NCI-H1930 (cell line): ENCODE measurements at places on chromosomes 13 and 19.

DNA sequence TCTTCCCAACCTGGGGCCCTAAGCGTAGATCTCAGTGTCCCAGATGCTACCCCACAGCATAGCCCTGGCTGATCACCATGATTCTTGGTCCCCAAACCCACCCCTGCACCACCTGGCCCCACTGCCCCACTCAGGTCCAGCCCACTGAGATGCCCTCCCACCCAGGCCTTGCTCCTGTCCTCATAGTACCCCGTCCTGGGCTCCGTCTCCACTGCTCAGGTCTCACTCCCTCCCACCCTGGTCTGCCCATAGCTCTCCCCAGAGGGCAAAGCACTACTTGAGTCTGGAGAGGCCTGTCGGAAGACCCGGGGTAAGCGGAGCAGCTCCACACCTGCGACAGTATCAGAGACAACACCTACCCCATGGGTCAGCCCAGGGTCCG is 35.8 kb upstream of the ISYNA1 start:
- DNase-seq = no peak

DNA sequence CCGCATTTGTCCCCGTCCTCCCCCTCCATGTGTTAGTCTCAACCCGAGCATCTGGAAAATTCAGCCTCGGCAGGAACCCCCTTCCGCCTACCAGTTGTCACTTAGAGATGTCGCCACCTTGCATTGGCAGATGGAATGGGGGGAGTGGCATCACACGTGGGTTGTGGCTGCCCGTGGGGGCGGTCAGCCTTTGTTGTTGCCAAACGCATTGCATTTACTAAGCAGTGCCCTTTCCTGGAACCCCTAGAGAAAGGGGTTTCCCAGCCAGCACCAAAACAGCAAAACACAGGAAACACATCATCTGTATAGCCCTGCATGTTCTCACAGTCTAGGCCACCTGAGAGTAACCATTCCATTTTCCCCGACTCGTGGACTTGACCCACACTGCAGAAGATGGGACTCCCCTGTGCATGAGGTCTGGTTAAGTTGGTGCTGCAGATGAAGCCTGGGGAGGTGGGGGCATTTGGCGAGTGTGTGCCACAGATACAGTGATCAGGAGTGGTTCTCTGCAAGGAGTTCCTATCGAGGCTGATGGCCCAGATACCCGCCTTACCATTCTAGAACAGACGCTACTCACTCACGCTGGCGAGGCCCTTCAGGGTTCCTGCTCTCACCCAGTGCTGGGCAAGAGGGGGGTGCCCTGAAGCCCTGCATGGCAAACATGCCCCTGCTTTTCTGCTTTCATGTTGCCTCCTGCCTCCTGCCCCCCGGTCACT is 38.3 kb downstream of the TMED1 start:
- no peak for DNase-seq

- DNase-seq = no peak
Measured at GRCh38 chr19:41564515-41565378, 11.2 kb upstream of the CEACAM21 start.

DNA sequence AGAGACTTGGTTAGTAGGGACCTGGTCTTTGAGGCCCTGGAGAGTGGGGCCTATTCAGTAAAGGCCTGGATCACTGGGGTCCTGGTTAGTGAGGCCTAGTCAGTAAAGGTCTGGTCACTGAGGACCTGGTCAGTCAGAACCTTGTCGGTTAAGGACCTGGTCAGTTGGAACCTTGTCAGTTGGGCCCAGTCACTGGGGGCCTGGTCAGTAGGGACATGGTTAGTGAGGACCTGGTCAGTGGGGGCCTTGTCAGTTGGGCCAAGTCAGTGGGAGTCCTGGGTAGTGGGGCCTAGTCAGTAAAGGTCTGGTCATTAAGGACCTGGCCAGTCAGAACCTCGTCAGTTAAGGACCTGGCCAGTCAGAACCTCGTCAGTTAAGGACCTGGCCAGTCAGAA is 43.2 kb upstream of the TPM4 start:
- no peak for DNase-seq

DNA sequence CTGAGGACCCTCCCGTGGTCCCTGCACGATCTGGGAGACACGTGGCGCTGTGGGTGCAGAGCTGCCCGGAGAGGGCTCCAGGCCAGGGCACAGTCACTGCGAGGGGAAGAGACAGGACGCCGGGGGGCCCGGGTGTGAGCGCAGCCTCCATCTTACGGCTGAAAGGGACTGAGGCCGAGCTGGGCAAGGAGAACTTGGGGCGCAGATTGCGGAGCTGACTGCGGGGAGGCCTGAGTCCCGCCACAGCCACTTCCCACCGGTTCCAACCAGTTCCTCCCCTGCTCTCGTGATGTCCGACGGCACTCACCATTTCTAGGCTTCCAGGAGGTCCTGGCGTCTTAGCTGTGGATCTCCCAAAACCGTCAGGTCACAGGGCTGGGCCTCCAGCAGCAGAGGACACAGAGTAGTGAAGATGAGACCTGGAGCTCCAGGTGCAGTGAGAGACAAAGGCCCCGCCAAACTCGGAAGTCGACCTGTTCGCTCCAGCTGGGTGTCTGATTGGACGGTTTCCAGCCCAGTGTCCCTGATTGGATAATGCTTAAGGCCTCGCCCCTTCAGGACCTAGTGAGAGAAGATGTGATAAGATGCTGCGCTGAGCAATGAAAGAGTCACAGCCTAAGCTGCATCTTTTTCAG is 4.8 kb upstream of the ZNF253 start:
- no peak for DNase-seq

- DNase-seq = peak; percentile 27
Measured at GRCh38 chr19:44807652-44808462, 1.0 kb upstream of the BCAM start.

DNA sequence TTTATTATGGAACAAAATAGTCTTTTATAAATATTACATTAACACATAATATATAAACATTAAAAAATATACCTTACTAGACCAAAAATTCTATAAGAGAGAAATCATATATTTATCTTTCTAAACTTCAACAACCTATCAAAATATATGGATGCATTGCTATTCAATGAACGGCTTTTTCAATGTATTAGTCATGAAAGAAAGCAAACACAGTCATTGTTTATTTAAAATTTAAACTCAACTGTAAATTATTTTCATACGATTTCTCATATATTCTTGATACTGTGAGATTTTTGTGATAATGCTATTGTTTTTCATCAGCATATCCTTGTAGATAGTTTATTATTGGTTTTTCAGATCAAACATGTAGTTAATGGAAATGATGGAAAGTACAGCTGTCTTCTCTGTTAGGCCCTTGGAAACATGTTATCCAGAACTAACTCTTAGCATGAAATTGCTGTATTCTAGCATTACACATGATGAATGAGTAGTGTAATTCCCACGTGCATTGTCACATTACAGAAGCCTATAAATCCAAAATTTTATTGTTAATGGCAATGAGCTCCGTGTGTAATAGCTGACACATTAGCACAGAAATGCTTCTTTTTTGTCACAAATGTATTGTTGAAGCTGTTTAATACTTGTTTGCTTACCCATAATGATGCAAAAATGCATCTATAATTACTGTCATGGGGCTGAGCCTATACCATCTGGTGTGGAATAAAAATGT is 1639.9 kb downstream of the SLITRK5 start:
- DNase-seq = peak; percentile 47

- DNase-seq = peak; percentile 50
Measured at GRCh38 chr13:105327581-105328126, 1207.8 kb downstream of the EFNB2 start.

DNA sequence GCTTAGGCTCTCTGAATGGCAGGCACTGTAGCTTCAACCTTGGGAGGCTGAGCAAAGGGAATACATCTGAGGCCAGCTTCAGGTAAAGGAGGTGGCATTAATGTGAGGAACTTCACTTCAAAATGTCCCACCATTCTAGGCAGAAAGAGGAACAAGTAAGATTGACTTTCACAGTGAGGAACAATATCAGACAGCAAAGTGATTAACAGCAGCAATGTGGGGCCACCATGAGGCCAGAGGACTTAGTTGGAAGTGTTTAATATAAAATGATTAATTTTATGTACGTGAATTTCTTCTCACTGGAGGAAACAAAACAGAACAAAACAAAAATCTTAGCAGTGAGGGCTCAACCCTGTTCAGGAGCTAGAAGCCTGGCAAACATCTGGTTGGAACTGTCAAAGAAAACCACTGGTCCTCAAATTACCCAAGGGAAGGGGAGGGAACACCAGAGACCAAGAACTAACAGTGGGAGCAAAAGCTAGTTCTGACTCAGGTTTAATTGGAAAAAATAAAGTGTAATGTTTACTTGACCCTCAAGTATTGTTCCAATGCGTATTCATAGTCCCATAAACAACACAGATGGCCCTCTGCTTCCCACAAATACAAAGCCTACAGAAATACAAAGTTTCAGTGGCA is 43.9 kb upstream of the FRY start:
- DNase-seq = no peak

DNA sequence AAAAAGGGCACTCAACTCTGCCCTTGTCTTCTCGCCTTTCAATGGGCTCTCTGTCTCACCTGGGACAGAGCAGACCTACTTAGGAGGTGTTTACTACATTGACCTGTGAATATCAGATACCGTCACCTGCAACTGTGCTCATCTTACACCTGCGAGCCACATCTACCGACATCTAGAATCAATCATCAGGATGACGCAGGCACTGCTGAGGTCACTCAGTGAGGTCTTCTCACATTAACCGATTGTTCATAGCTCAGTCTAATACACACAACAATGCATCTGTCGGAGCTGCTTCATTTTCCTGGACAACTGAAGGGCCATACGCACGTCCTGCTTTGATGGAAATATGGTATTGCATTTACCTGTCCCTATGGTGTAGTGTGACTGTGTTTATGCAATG is 211.9 kb downstream of the FGF9 start:
- no peak for DNase-seq

DNA sequence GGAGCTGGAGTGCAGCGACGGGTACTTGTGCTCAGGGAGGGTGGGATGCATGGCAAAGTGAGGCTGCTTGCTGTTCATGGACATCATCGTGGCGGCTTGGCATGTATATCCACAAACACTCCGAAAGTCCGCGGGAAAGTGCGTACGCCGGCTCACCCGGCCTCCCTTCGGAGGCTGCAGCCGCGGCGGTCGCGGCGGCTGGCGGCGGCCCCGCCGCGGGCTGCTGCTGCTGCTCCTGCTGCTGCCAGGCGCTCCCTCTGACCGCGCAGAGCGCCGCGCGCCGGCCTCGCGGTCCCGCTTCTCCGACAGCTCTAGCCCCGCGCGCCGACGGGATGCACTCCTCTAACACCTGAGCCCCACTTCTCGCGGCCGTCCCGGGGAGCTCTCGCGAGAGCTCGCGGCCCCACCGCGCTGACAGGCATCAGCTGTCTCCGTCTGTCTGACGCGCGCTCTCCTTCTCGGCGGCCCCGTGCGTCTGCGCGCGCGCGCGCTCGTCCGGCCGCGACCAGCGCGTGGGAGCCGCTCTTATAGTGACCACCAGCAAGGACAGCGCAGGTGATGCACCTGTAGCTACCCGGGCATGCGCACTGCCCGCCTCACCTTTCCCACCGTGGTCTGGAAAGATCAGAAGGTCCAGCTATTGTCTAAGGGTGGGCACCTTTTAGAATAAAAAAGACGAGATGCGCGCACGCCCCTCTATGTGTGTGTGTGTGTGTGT is at the start of gene POU4F1:
Gene POU4F1, minus strand, starts transcription at position 313 of the 718 bp plus-strand sequence. Its CDS starts 226 bp downstream, at position 87.
- DNase-seq = peak; percentile 91

GRCh38 chr19:10550336-10550735 is 6.6 kb downstream of the ATG4D start:
- no peak for DNase-seq

GRCh38 chr13:28137596-28137995 is 749 bp upstream of the PAN3 start:
- DNase-seq = no peak

DNA sequence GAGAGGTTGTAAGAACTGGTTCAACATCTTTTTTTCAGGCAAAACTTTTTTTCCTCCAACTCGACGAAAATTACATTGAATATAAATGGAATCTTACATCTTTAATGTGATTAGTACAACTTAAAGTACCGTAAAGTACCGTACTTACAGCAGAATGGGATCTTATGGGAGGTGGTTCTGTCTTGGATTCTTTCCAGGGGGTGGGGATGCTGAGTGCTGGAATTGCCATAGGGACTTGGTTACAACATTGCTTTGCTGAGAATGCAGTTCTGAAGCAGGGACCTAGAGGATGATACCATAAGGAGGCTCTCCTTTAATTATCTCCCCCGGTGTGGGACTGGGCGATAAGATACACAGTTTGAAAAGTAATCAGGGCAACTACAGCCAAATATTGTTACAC is 186.4 kb downstream of the KLF5 start:
- no peak for DNase-seq

DNA sequence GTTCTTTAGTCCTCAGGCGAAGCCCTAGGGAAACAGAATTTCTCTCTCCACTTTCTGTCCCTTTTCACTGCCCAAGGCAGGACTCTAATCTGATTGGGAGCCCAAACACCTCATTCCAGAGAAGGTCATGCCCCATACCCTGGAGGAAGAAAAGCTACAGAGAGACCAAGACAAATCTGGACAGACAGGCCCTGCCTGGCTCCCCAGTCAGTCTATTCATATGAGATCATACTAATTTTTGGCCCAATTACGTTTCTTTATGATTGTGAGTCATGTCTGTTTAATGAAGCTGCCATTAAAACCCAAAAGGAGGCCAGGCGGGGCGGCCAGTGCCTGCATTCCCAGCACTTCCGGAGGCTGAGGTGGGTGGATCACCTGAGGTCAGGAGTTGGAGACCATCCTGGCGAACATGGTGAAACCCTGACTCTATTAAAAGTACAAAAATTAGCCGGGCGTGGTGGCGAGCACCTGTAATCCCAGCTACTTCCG is 3.3 kb upstream of the AP3D1 start:
- DNase-seq = no peak

DNA sequence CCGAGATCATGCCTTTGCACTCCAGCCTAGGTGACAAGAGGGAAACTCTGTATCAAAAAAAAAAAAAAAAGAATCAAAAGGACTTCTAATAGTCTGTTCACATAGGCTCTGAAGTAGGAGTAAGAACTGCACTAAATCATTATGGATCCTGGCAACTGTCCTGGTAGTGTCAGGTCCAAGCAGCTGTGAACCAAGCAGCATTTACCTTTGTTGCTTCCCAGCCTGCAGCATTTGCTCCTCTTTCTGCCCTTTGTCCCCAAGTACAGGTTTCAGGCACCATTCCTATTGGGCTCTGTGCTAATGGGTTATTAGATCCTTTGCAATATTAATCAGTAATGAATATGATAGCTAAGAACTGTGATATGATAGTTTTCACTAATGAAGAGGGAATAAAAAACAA is 77.4 kb upstream of the NBEA start:
- DNase-seq = no peak

GRCh38 chr13:99414048-99414995 is 87.0 kb upstream of the TM9SF2 start:
- DNase-seq = no peak

- no peak for DNase-seq
Measured at GRCh38 chr13:25111585-25111956, 15.6 kb downstream of the PABPC3 start.

- no peak for DNase-seq
Measured at GRCh38 chr19:872266-872951, 12.9 kb downstream of the CFD start.

DNA sequence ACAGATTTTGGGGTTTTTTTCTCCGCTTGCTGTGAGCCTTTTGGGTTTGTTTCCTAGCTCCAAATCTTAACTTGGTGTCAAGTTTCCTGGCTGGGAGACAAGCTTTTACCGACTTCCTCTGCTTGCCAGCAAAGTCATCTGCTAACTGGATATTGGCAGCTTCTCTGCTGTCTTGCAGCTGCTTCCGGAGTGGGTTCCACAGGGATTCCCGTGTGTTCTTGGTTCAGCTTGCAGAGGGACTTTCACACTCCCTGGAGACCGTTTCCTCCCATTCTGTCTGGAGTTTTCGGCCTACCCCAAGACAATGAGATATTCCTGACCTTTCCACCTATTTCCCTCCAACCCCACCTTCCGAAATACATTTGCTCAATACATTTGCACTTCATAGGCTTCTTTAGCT is 2.2 kb upstream of the COLGALT1 start:
- DNase-seq = no peak

- DNase-seq = no peak
Measured at GRCh38 chr13:21080593-21080891, 19.2 kb upstream of the LATS2 start.
